ENCODE measurements at places on chromosomes 12 and 14.

DNA sequence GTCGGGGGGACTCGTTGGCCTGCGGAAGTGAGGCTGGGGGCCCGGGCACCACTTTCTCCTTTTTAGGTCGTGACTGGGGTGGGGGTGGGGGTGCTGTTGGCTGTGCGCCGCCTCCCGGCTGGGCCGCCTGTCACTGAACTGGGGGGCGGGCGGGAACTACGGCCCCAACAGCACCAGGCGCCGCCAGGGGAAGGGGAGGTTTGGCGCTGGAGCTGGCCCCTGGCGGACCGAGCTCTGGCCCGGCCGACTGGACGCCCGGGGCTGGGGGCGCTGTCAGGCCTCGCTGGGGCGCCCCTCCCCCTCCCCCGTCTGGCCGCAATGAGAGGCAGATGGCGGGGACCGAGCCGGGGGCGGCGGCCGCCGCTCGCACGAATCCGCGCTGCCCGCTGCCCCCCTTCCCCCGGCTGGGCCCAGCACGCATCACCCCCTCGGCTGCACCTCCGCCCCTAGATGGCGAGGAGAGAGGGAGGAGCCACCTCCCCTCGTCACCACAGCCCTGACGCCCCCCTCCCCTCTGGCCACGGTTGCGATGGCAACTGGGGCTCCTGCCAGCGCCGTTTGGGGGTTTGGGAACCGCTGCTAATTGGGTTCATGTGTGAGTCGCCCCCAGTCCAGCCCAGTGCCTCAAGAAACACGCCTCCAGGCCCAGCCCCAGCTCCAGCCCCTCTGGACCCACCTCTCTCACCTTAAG, 723 bp downstream of the NFATC4 start:
- no peak for DNase-seq

- no peak for DNase-seq
Measured at GRCh38 chr12:26268841-26269561, 73.6 kb downstream of the SSPN start.

GRCh38 chr12:90290980-90291975, 582.6 kb upstream of the ATP2B1 start:
- no peak for DNase-seq

GRCh38 chr12:27970401-27971120, 2.0 kb downstream of the PTHLH start:
- DNase-seq = no peak
